ENCODE measurements at places on chromosomes 4 and X.

DNA sequence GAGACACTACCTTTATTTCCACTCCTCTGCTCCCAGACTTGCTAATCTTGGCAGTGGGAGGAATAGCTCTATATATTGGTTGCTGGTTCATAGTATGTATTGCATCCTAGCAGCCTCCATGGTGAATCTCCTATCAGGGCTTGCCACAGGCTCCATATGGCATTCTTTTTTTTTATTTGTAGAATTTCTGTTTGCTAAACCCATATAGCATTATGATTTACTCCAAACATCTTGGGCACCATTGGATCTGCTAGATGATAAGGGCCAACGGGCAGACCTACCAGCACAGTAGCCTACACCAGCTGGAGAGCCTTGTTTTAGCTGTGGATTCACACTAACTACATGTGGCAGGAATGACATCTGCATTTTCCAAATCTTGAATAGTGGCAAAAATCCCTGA is 6.9 kb downstream of the SMIM10 start:
- no peak for DNase-seq

DNA sequence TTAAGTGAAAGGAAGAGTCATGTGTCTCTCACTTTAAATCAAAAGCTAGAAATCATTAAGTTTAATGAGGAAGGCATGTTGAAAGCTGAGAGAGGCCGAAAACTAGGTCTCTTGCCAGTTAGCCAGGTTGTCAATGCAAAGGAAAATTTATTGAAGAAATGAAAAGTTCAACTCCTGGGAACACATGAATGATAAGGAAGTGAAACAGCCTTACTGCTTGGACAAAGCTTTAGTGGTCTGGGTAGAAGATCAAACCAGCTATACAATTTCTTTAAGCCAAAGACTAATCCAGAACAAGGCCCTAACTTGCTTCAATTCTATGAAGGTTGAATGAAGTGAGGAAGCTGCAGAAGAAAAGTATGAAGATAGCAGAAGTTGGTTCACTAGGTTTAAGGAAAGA is 24.9 kb downstream of the RHOH start:
- no peak for DNase-seq

DNA sequence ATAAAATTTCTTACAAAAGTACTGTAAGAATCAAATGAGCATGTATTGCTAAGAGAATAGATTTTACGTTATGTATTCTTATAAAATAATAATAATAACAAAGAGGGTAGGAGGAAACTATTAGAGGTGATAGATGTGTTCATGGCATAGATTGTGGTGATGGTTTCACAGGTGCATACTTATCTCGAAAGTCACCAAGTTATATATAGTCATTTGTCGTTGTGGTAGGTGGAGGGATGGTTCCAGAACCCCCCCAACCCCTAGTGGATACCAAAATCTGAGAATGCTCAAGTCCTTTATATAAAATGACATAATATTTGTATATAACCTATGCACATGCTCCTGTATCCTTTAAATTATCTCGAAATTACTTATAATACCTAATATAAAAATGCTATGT is 36.7 kb upstream of the H2AZ1 start:
- DNase-seq, result no peak

GRCh38 chrX:78321809-78322208 is 5.6 kb downstream of the CYSLTR1 start:
- DNase-seq, result no peak

DNA sequence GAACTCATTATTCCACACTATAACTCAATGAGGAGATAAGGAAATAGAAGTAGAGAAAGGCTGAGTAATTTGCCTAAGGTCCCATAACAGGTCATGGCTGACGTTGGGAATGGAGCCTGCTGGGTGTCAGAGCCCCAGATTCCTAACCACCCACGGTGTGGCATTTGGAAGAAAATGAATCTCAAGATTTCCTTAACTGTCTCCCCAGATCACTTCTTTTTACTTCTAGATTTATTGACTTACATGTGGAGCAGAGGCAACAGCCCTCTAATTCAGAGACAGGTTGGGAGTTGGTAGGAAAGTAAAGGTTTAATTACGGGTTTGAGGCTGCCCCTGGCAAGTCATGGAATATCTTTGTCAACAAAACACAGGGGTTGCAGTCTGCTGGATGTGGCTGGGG is 134.0 kb downstream of the ARHGAP10 start:
- DNase-seq, result no peak

DNA sequence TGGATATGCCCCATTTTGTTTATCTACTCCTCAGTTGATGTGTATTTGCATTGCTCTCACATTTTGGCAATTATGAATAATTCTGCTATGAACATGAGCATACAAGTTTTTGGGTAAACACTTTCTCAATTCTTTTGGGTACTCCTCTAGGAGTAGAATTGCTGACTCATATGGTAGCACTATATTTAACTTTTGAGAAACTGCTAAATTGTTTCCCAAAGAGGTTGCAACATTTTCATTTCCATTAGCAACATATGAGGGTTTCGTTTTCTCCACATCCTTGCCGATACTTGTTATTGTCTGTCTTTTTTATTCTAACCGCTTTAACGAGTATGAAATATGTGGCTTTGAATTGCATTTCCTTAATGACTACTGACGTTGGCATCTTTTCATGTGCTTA is 185.4 kb downstream of the TSPAN5 start:
- no peak for DNase-seq

DNA sequence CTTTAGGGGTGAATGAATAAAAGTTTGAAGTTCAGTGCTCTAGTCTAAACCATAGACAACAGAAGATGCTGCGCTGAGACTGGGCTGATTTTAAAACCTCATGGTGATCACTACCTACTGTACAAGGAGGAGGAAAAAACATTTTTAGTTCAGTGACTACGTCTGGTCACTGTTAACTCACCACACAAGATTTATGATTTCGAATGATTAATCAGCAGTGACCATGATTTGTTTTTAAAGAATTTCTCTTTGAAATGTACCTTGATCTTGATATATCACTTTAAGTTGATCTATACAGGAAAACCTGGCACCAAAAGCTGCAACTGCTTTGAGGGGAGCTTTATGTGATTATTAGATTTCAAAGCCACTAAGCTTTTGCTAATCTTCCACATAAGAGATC is 286.3 kb downstream of the PDGFC start:
- no peak for DNase-seq

GRCh38 chrX:148426467-148426866 is 74.0 kb upstream of the AFF2 start:
- DNase-seq, result no peak

DNA sequence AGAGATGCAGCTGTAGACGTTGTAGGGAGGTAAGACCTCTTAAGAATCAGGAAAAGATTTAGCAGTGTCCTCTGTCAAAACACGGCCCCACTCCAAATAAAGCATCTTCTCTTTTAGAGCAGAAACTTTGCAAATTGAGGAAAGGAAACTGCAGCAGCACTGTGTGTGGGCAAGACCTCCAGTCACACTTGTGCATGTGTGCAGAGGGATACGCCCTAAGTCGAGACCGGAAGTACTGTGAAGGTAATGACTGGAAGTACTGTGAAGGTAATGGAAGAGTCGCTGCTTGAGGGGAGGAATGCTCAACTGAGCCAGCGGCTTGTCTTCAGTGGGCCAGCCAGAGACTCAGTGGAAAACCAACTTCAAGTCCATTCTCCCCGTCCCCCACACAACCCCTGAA is 46.5 kb downstream of the EGF start:
- no peak for DNase-seq

GRCh38 chr4:140359562-140360427 is 13.7 kb upstream of the SCOC start:
- DNase-seq, result peak; percentile 11

GRCh38 chr4:30525662-30526315 is 194.4 kb upstream of the PCDH7 start:
- no peak for DNase-seq
